RWPE2 (cell line): ENCODE measurements at places on chromosomes 5 and 9.

- no peak for DNase-seq
These were observed 236.9 kb downstream of the GOLPH3 start for GRCh38 chr5:31937226-31937625.

- no peak for DNase-seq
These were observed 218.4 kb downstream of the EBF1 start for GRCh38 chr5:158881091-158881880.

GRCh38 chr5:144421411-144421810 is 250.7 kb downstream of the KCTD16 start:
- no peak for DNase-seq

DNA sequence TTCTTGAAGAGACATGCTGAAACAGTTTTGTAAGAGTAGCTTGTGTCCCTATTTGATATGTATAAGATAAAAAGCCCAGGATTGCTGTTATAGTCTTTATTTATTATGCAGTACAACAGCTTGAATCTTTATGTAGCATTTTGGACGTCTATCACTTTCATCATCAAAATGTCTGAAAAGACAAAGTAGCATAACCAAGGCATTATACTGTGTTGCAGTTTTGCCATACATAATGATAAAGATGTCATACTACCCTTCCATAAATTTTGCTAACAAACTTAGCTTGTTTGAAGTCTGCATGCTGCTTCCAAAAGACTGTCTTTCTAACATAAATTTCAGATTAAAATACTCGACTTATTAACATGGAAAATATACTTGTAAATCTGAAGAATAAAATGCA is 127.8 kb downstream of the PRR16 start:
- no peak for DNase-seq

DNA sequence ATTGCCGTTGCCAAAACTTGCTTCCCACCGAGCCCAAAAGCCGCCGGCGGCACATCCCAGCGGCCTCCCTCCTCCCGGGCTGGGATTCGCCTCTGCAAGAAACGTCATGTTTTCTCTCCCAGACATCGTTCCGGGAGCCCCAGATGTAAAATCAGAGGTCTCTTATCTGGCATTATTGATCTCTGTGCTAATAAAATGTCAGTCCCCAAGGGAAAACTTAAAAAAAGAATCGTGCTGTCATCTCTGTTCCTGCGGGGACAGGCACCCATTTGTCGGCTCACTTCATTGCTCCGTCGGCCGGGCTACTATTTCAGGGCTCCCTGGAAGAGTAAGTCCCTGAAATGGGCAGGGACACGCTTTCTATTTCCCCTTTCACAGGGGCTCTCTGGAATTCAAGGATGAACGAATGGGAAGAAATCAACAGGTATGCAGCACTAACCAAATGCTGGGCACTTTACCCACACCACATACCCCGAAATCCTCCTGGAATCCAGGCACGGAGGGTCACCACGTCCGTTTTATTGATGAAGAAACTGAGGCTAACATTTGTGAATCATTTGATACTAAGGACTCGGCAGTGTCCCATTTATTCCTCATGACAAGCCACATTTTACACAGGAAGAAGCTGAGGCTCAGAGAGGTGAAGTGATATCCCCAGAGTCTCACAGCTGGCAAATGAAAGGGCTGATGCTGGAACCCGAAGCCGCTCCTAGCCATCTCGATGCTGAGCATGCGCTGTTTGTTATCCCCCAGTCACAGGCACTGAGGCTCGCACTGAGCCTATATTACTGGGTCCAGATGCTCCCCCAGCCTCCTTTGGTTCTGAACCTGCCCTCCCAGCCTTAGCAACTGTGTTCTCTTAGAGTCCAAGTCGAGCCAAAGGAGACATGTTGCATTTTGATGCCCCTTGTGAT is 35.7 kb upstream of the MSX2 start:
- no peak for DNase-seq

DNA sequence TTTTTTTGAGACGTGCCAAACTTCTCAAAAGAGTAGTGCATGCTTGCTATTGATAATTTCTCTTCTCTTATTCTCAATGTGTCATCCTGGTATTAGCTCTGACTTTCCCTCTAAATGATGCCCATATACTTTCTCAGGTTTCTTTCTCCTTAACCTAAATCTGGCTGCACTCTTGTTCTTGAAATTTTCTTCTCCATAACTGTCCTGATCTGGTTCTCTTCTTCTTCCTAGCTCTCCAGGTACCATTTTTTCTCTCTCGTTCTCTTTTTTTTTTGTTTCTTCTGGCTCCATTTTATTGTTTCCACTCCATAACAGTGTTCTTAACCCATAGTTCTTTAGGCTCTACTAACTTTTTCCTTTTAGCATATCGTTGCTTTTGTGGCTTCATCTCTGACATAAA is 47.9 kb downstream of the ACTBL2 start:
- DNase-seq = no peak

- DNase-seq = no peak
These were observed 29.4 kb downstream of the NANS start for GRCh38 chr9:98085944-98086343.

- DNase-seq = peak; percentile 92
These were observed 73.8 kb upstream of the IL17B start for GRCh38 chr5:149452665-149453617.

DNA sequence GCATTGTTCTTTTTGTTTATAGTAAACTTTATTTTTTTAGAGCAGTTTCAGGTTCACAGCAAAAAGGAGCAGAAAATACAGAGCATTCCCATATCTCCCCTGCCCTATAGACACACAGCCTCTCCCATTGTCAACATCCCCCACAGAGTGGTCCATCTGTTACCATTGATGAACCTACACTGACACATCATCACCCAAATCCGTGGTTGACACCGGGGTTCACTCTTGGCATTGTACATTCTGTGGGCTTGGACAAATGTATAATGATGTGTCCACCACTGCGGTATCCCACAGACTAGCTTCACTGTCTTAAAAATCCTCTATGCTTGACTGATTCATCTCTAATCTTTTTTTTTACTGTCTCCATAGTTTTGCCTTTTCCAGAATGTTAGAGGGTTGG is 120.7 kb upstream of the SPATA31C2 start:
- no peak for DNase-seq

- DNase-seq = no peak
These were observed 165.5 kb downstream of the C9orf50 start for GRCh38 chr9:129455151-129455995.

GRCh38 chr5:149638546-149639241 is 57.4 kb downstream of the ARHGEF37 start:
- no peak for DNase-seq

DNA sequence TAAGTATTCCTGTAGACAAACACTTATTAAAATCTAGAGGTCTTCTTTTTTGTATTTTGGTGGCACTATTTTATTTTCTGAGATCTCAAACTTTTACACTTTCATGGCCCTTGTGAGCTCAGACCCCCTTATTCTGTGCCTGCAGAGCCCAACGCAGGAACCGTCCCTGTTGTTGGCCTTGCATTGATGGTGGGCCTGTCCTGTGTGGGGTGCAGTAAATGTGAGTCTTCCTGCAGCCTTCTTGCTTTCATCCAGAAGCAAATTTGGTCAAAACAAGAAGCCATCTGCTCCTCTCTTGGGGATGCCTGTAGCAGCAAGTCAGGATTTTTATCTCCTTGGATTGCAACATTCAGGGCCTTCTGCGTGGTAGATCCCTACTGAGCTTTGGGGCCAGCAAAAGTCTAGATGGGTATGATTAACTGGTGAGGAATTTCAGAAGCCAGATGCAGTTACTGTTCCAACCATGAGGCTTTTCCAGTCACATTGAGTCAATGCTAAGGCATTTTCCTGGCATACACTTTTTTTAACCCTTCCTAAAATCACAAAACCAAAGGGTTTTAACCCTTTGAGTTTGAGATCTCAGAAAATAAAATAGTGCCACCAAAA is 31.7 kb downstream of the BASP1 start:
- peak; percentile 78 for DNase-seq

DNA sequence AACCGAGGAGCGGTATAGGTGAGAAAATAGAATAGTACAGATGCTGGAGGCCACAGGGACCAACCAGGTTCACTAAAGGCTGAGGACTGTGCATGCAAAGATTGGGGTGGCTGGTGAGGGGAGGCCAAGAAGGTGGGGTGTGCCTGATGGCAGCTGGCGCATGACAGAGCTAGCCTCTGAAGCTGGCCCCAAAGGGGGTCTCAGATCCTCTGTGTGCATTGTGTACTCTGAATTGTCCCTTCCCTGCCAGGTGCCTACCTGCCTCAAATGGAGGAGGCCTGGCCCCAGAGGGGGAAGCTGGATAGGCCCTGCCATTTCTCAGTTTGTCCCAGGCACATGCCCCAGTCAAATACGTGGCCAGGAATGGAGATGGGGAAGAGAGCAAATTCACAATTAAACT is 63.1 kb downstream of the CRB2 start:
- DNase-seq = no peak

DNA sequence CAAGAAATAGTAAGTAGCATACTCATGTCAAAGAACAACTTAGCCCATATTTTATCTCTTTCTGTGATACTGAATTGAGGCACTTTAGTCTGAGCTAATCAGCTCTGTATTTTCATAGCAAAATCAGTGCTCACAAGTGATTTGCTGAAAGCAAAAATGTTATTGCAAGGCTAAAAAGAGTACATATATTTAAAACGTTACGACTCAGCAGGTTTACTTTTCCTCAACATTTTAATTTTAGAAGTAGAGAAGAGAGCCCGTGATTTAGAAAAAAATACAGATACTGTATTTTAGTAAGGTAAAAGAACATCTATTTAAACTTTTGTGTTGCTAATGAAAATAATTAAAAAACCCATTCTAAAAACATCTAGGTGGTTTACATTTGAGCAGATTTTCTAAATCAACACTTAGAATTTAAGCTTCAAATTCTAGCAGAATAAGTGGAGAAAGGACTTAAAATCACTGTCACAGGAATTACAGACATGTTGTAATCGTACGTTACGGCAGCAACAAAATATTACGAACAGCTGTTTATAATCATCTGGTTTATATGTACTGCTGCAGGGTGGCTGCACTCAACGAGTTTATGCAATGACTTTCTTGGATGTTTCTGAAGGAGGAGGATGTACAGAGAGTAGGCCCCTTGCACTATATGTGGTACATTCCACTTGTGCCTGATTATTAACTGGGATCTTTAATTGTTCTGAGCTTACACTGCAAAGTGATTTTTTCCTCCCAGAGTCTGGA is 20.1 kb downstream of the SREK1 start:
- no peak for DNase-seq

GRCh38 chr9:121909111-121909510 is 184.0 kb downstream of the TTLL11 start:
- no peak for DNase-seq

GRCh38 chr5:122192497-122193496 is 63.5 kb downstream of the ZNF474 start:
- DNase-seq = no peak
